Stimulated activated CD4-positive, alpha-beta T cell treated with anti-CD3 and anti-CD28 coated beads, Interleukin-1b, Interleukin-23, amount 100 ng/mL, for 4 hours (primary cell): ENCODE measurements at places on chromosomes 2 and 18.

GRCh38 chr2:61658841-61659780 lies 121.0 kb upstream of the XPO1 start:
- DNase-seq: no peak

DNA sequence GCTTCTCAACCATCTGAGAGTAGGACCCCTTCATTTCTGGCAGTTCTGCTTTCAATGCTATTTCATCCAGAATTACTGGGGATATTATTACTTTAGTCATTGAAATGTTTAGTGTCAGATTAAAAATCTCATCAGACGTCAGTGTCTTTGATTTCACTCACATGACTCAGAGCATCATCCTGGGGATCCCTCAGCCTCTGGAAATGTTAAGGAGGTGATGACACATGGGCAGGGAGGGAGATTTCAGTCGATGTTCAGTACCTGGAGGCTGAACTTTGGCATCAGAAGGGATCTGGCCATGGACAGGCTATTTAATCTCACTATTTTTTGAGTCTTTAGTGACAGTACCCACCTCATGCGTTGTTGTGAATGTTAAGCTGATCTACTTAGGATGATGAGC lies 39.1 kb downstream of the OSBPL6 start:
- no peak for DNase-seq

DNA sequence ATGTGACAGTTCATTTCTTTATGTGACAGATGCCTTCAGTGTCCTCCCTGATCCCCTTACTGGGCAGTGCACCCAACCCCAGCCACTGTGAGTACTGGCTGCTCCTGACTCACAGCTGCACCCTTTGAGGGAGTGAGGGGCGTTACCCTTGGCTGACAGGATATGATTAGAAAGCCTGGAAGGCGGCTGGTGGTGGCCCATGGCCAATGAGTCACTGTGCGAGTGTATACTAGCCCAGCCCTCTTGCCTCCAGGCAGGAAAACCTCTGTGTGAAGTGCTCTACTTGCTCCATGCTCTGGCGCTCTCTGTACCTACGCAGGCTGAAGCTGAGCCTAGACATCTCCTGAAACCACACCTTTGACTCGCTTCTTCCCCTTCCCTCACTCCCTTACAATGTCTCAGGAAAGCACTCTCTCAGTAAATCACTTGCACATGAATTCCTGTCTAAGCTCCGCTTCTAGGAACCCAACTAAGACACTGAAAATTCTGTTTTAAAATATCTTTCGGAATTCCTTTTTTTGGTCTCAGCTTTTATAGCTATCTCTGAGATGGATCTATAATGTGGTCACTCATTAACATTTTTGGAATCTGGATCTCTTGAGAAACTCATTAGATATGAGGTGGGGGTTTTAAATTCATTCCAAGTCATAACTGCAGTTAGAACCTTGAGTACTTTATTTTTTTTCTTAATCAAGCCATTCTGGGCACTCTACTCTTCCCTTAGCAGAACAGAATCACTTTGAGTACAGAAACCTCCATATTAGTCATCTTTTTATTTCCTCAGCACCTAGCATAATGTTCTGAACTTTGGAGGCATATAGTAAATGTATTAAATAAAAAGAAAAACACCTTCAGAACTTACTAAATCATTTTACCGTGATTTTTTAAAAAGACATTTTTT lies 25.3 kb upstream of the STAM2 start:
- DNase-seq: no peak

GRCh38 chr2:196247114-196247975 lies 76.0 kb upstream of the STK17B start:
- DNase-seq: no peak

- DNase-seq: no peak
Observed at GRCh38 chr2:216716109-216716508, 20.8 kb upstream of the IGFBP5 start.
